ENCODE measurements at places on chromosomes 2 and 18. TPM values are rescaled to one million over a fixed set of nuclear protein-coding genes. Genes with fewer than 3 reads are reported as not detected.

ALKAL2 gene
- total RNA-seq, result not detected

DYSF gene
- 135 TPM for total RNA-seq

PLEKHM3 gene
- 10.8 TPM for total RNA-seq

MC2R gene
- total RNA-seq, result not detected

RAB10 gene
- 150 TPM for total RNA-seq

TOGARAM2 gene
- total RNA-seq, result 0.13 TPM

SPDYA gene
- 2.7 TPM for total RNA-seq

TRAF3IP1 gene
- total RNA-seq, result 10.4 TPM

CYP26B1 gene
- 0.53 TPM for total RNA-seq

ZSWIM2 gene
- not detected for total RNA-seq

All from thoracic aorta endothelial cell (primary cell).